ENCODE measurements at places on chromosomes 3 and 15.

DNA sequence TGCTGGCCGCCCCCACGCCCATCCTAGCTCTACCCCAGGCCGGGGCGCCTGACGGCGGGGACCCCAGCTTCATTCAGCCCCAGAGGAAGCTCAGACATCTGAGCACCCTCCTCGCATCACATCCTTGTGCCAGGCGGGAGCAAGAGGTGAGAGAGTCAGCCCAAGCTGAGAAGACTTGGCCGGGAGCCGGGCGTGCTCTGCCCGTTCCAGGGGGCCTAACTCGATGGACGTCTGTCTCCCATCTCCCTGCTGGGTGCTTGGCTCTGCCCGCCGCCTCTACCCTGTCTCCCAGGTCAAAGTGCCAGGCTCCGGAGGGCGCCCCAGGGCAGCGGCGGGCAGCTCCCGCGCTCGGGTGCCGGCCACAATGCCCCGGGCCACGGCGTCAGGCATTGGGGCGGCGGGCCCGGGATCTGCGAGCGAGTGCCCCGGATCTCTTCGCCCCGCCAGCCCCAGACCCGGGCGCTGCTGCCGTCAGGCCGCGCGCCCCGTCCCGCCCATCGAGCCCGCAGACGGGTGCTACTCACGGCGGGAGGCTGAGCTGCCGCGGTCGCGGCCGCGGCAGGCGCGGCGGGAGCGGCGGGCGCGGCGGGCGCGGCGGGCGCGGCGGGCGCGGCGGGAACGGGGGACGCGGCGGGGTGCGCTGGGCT lies 388 bp downstream of the DAPK2 start:
- no peak for DNase-seq

GRCh38 chr3:97841304-97841703 lies 19.5 kb downstream of the CRYBG3 start:
- DNase-seq, result no peak

DNA sequence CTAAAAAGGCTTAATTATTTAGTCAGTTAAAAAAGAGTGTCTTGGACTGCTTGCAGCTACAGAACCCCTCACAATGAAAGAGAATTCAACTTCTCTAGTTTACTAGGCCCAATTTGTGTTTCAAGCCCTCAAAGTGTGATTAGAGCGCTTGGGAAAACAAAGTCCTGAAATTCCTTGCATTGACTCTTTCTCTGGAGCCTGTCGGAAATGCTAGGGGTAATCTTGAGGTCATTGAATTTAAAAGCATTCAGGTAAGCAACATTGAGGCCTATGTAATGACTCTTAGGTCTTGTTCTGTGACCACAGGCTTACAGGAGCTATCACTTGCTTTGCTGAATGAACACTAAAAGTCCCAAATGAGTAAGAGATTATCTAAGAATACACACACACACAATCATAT lies 186.0 kb downstream of the NLGN1 start:
- no peak for DNase-seq

DNA sequence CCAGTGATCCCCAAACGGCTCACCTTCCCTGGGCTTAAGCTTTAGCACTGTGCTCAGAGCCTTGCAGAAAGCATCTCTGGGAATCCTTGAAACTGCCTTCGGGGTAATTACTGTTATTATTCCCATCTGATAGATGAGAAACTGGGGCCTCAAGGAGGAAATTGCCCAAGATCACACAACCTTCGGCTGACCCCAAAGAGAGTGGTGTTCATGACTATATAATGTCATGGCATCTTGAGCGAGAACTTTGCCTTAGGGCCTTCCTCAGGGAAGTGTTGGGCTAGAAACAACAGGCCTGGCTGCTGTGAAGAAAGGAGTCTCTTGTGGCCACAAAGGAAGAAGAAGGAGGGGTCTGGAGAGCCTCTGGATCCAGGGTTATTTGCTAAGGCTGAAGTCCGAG lies 388.7 kb upstream of the CFAP20DC start:
- no peak for DNase-seq

DNA sequence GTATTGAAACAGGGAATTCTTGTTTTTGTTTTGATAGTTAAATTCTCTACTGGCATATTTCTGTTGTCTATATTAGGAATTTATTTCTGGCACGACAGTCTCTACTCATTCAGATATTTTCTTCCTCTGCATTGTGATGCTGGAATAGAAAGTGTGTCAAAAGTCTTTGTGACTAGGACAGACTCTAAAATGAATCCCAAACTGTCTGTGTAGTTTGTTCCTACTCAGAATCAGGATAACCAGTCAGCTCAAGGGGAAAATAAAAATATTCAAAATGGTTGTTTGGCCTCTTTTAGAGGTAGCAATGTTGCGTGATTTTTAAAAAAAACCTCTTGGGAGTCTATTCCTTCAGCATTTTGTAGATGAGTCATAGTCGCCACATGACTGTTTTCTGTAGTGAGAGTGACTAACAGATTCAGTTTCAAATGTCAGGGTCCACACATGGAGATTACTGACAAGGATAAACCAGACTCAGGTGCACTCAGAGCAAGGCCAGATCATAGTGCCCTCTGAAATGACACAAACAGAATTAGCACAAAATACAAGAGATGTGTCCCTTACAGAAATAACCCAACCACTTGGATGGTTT lies 13.1 kb downstream of the SLC7A14 start:
- no peak for DNase-seq

- no peak for DNase-seq
These were observed 31.6 kb downstream of the ZDHHC19 start for GRCh38 chr3:196179380-196180308.

GRCh38 chr3:23550402-23550801 lies 255.4 kb upstream of the UBE2E1 start:
- DNase-seq, result no peak

GRCh38 chr3:58683466-58683865 lies 16.9 kb upstream of the FAM3D start:
- DNase-seq, result no peak
